ENCODE measurements at places on chromosomes 7 and 10.

DNA sequence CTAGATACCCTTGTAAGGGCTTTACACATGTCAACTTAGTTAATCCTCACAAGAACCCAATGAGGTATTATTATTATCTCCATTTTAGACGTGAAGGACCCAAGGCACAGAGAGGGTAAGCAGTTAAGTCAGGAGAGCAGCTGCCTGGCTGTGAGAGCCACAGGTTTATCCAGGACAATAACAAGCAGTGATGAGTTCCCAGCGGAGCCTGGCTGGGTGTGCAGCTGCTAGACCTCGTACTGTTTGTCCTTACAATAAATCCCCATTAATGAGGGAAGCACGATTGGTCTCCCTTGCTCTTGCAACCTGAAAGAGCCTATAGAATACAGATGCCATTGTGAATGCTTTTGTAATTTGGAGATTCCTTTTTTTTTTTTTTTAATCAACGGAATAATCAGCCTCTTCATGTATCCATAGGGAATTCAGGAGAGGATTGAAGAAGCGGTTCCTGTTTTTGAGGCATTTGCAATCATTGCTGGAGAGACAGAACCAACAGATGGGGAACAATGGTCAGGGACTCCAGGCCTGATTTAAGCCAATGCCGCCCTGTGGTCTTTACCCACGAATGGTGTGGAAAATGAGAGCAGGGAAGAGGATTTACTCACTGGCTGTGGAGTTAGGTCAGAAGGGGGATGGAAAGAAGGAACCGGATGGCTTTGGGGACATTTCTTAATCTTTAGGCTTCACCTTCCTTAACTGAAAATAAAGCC is 12.3 kb upstream of the ASB4 start:
- no peak for DNase-seq

DNA sequence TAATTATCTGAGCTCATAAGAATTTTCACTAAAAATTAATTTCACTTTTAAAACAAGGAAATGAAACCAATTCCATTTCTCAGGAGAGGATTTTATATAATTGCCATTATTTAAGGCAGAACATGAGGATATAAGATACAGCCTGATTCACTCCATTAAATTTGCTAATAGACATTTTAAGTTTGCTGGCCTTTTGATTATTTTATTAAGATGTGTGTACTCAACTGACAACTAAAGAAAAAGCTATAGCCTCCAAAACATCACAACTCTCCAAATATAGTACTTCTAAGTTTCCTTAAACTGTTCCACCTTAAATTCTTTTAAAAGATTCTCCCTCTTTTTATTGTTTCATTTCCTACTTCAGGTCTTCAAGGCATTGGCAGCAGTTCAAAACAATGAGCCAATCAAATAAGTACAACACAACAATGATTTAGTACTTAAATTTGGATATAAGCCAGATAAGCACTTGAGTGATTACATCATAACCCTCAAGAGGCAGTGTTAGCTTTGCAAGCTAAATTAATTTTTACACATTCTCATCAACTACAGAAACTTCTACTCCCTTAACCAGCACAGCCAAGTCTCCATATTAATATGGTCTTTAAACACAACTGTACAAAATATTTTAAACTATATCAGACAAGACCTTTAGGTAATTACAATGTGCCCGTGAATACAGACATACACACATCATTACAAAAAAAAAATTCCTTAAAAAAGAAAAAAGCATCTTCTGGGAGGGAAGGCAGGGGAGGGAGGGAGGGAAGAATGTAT is 121.8 kb downstream of the KMT2C start:
- DNase-seq = no peak

DNA sequence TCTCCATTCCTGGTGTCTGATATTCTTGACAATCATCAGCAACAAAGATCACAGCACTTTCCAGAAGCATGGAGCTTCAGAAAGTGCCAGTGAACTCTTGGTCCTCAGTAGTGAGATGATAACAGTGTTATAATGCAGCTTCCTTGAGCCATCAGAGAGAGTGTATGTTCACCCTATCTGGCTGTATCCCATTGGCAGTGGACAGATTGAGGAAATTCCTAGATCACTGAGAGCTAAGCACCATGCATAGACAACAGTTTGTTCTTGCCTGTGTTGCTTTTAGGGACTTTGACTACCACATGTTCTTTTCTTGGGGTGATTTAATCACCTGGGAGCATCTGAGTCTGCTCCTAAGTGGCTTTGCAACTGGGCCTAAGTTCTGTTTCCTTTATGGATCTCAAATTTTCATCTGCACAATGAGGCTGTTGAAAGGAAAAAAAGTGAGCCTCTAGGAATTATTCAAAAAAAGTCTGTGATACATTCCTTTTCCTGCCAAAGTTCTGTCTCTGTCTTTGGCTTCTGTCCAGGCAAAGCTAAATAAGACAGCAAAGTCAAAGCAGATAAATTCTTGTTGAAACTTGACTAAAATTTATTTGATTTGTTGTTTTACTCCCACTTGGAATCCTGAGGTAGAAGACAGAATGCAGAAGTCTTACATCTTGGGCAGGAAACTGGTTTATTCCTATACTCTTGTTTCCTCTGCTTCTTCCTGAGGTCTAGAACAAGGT is 14.5 kb upstream of the ZNF282 start:
- DNase-seq = no peak

DNA sequence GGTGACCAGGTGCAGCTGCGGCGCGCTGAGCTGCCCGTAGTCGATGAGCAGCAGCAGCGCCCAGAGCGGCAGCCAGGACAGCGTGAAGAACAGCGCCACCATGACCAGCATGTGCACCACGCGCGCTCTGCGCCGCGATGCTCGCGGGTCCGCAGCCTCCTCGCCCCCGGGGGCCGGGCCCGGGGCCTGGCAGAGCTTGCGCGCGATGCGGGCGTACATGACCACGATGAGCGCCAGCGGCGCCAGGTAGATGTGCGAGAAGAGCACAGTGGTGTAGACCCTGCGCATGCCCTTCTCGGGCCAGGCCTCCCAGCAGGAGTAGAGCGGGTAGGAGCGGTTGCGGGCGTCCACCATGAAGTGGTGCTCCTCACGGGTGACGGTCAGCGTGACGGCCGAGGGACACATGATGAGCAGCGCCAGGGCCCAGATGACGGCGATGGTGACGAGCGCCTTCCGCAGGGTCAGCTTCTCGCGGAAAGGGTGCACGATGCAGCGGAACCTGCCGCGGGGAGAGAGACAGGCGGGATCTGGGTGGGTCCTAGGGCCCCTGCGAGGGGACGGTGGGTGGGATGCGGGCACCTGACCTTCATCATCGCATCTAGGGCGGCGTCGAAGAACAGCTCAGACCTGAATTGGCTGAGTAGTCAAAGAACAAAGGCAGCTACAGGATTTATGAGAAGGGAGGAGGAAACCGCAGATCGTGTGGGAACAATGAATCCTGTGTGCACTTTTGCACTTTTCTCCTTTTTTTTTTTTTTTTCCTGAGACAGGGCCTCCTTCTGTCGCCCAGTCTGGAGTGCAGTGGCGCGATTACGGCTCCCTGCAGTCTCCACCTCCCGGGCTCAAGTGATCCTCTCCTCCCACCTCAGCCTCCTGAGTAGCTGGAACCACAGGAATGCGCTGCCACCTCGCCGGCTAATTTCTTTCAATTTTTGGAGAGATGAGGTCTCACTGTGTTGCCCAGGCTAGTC is 22.4 kb upstream of the PPA1 start:
- no peak for DNase-seq

DNA sequence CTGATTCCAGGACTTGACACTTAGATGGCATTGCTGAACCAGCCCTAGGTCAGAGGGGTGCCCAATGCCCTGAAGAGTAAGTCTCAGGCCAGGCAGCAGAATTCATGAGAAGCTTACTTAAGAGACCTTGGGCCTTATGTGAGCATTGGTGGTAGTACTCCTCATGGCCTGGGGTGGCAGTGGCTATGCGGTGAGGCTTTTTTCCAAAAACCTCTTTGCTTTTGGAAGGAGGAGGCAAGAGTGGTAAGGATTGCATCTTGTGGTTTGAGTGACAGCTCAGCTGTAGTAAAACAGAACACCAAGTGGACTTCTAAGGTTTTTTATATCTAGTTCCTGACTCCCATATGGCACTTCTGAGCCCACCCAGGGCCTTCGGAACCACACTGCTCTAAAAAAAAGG is 459.0 kb upstream of the STEAP1 start:
- no peak for DNase-seq

DNA sequence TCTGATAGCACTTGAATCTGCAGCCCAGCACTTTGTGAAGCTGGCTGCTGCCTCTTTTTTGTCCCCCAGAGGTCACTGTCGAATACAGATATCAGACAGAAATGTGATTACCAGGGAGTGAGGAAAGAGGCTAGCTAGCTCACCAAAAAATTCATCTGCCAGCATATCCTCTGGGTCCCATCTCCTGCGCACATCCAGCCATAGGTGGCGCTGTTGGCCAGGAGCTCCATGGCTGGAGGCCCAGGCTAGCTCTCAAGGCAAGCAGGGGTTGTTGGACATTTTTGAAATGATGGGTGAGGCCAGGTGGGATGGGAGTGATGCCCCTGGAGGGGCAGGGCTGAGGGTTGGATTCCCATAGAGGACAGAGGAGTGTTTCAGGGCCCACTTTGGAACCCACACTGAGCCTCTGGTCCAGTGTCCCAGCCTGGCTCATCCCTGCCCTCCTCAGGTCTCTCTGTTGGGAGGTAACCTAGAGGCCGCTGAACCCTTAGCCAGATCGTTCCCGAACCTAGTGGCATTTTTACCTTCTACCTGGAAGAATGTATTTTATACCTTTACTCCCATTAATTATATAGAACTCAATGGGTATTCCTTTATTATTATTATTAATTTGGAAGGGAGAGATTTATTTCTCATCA is 14.8 kb downstream of the DPCD start:
- peak; percentile 40 for DNase-seq

GRCh38 chr7:126436213-126436868 is 816.4 kb downstream of the GRM8 start:
- DNase-seq = no peak

- no peak for DNase-seq
Observed at GRCh38 chr10:6025683-6026255, 36.4 kb downstream of the IL2RA start.
